NT2/D1 (cell line): ENCODE measurements at places on chromosomes 3 and 15.

- DNase-seq, result no peak
These were observed 829.4 kb upstream of the DPPA4 start for GRCh38 chr3:110166791-110167190.

DNA sequence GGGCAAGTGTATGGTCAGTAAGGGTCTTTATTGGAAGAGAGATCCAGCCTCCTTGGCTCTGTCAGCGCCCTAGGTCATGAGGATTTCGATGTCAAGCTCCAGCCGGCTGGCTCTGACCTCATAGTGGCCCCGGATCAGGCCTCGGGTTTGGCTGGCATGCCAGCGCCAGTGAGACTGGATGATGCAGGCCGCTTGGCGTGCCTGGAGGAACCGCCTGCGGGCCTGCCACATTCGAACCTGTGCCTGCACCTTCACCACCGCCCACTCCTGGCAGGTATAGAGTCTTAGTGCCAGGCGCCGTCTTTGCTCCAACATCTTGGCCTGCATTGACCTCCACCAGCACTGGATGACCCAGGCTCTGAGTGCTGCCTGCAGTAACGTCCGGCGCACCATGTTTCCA, 483 bp downstream of the IQCF6 start:
- DNase-seq, result no peak

- DNase-seq, result no peak
These were observed 536 bp downstream of the SNAPC5 start for GRCh38 chr15:66496951-66497501.

- no peak for DNase-seq
These were observed 28.1 kb downstream of the NR1I2 start for GRCh38 chr3:119810018-119810435.

- DNase-seq, result no peak
These were observed 54.7 kb downstream of the FAM98B start for GRCh38 chr15:38508647-38509046.

DNA sequence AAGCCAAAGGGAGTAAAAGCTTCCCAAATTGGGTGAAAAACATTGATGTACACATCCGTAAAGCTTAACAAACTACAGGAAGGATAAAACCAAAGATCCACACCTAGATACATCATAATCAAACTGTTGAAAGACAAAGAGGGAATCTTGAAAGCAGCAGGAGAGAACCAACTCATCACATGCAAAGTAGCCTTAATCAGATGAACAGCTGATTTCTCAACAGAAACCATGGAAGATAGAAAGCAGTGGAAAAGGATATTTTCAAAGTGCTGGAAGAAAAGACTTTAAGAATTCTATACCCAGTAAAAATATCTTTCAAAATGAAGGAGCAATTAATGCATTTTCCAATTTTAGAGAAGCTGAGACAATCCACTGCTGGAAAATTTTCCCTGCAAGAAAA, 36.8 kb downstream of the CHRNA7 start:
- no peak for DNase-seq

DNA sequence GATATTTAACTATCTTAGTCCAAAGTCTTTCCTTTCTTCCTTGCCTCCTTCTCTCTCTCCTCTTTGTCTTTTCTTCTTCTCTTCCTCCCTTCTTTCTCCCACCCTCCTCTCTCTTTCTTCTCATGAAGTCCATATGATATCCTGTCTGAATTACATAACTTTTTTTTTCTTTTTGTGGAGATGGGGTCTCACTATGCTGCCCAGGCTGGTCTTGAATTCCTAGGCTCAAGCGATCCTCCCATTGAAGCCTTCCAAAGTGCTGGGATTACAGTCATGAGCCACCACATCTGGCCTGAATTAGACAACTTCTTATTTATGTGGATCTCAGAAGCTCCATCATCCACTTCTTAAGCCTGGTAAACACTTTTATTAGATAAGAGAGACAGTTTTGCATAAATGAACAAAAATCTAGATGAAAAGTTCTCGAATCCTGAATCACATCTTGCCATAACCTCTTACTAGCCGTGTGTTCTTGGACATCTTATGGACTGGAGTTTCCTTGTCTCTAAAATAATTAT, 206.5 kb downstream of the LPP start:
- DNase-seq, result no peak
